ENCODE measurements at places on chromosomes 12 and 14. TPM values are rescaled to one million over a fixed set of nuclear protein-coding genes. Genes with fewer than 3 reads are reported as not detected.
A peak's percentile ranks its signal among the peaks of the same experiment; 100 is the strongest.

DNA sequence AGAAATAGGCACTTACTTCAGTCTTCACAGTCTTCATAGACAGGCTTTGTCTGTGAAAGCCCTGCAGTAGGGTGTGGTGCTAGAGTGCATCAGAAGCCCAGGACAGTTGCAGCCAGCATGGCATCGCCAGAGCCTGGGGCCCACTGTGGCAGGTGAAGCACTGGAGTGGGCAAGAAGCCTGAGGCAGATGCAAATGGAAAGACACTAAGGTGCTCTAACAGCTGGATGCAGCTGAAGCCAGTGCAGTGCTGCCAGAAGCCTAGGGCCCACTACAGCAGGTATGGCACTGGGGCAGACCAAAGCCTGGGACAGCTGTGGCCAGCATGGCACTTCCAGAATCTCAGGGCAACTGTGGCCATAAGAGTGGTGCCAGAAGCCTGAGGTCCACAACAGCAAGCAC is 358.6 kb downstream of the SYT1 start:
- no peaks in the 10 kb centered on the region for H3K4me1 ChIP-seq
- no peak for DNase-seq
- no peaks in the 10 kb centered on the region for H3K27me3 ChIP-seq
- no peak overlapping the region for H3K4me3 ChIP-seq
- H3K36me3 ChIP-seq: no peaks in the 10 kb centered on the region
- H3K27ac ChIP-seq: no peak overlapping the region

GRCh38 chr14:33904609-33905008 is 46.3 kb downstream of the EGLN3 start:
- no peak for DNase-seq
- no peak overlapping the region for H3K4me3 ChIP-seq
- no peaks in the 10 kb centered on the region for H3K4me1 ChIP-seq

DNA sequence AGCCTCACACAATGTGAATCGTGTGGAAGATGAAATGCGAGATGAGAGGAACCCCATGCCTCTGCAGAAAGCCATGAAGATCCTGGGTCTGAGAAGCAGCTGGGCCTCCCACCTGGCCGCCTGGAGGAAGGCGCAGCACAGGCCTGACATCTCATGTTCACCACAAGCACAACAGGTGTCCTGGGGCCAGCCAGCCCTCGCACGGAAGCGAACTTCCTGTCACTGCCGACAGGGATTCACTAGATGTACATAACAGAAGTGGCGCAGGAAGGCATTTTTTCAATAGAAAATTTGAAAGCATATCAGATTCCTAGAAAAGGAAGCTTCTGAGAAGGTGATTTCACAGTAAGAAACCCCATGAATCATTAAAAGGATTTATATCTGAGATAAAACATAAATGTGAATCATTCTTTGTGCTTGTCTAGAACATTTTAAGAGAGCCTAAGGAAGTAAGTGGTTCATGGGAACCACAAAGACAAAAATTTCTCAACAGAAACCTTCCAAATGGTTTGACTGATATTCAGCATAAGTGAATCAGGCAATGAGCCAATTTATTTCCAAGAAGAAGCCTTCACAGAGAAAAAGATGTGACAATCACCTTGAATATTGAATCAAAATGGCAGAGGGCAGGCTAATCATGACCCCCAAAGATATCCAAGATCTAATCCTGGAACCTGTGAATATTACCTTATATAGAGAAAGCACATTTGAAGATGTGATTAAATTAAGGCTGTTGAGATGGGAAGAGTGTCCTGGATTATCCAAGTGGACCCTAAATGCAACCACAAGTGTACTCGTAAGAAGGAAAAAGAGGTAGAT is 311.9 kb downstream of the DUSP6 start:
- peaks cover 54% of the 10 kb centered on the region for H3K4me1 ChIP-seq
- no peaks in the 10 kb centered on the region for H3K27me3 ChIP-seq
- peak; percentile 92 for DNase-seq
- H3K27ac ChIP-seq: peak overlapping the region; percentile 99
- H3K4me3 ChIP-seq: peak overlapping the region; percentile 40
- peaks cover 10% of the 10 kb centered on the region for H3K36me3 ChIP-seq

NTF3 gene
- not detected for total RNA-seq

- H3K27me3 ChIP-seq: peaks cover 30% of the 10 kb centered on the region
- peaks cover 14% of the 10 kb centered on the region for H3K4me1 ChIP-seq
- H3K4me3 ChIP-seq: no peak overlapping the region
- DNase-seq: no peak
- no peak overlapping the region for H3K27ac ChIP-seq
Measured at GRCh38 chr14:102927878-102928411, 5.5 kb downstream of the AMN start.

CACNA1C gene
- total RNA-seq: 0.11 TPM

PZP gene
- total RNA-seq: not detected

GPR132 gene
- total RNA-seq: 35.4 TPM

LRRC10 gene
- not detected for total RNA-seq

TSPAN19 gene
- total RNA-seq: not detected

DNA sequence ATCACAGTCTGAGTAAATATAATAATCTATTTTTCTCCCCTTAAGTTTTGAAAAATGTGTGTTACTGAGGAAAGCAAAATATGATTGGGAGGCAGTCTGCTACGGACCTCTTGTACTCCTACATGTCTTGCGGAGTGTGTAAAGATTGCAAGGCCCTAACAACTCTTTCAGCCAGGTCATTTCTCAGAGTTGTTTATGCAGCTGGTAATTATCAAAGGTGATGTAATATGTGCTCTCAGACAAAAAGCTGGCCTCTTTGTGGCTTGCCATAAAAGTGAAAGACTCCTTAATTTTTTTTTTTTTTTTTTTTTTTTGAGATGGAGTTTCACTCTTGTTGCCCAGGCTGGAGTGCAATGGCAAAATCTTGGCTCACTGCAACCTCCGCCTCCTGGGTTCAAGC is 40.5 kb upstream of the MON2 start:
- no peaks in the 10 kb centered on the region for H3K4me1 ChIP-seq
- H3K4me3 ChIP-seq: no peak overlapping the region

- H3K27ac ChIP-seq: no peak overlapping the region
- H3K27me3 ChIP-seq: no peaks in the 10 kb centered on the region
- no peaks in the 10 kb centered on the region for H3K36me3 ChIP-seq
- DNase-seq: no peak
- H3K4me3 ChIP-seq: no peak overlapping the region
Measured at GRCh38 chr12:105384916-105385535, 54.5 kb downstream of the C12orf75 start.

- no peaks in the 10 kb centered on the region for H3K36me3 ChIP-seq
- H3K27ac ChIP-seq: no peak overlapping the region
- no peak overlapping the region for H3K4me3 ChIP-seq
- no peak for DNase-seq
Measured at GRCh38 chr12:130398100-130398848, 60.6 kb downstream of the PIWIL1 start.

DNA sequence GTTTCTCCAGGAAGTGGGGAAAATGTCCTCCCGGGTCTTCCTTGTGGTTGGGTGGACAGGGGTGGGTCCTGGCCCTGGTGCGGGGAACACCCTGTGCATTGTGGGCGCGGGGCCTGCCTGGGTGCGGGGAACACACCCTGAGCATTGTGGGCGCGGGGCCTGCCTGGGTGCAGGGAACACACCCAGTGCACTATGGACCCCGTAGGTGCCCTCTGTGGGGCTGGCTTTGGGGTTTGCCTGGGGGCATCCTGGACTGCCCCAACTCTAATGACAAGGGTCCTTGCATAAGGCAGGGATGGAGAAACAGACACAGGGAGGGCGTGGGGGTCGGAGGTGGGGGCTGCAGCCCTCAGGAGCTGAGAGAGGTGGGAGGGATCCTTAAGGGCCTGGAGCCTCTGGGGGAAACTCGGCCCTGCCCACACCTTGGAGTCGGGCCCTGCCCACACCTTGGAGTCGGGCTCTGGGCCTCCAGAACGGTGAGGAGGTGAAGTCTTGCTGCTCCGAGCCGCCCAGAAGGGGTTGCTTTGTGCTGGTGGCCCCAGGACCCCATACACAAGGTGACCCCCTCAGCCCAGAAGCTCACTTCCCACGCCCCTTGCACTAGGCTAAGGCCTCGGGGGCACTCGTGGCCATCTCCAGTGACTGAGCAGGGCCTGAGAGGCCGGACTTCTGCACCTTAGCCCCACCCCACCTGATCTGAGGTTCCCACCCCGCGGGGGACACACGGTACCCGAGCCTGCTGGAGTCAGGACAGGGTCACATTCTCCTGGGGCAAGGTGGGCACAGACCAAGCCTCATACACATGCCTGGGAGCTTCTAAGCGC is 69.3 kb downstream of the GALNT9 start:
- no peak for DNase-seq
- no peak overlapping the region for H3K4me3 ChIP-seq
- H3K27me3 ChIP-seq: no peaks in the 10 kb centered on the region
- H3K36me3 ChIP-seq: no peaks in the 10 kb centered on the region
- no peak overlapping the region for H3K27ac ChIP-seq
- H3K4me1 ChIP-seq: no peaks in the 10 kb centered on the region

- H3K27me3 ChIP-seq: no peaks in the 10 kb centered on the region
- no peak overlapping the region for H3K4me3 ChIP-seq
- H3K36me3 ChIP-seq: no peaks in the 10 kb centered on the region
- DNase-seq: no peak
- no peak overlapping the region for H3K27ac ChIP-seq
Measured at GRCh38 chr12:71268598-71269280, 110.9 kb upstream of the TSPAN8 start.

- DNase-seq: no peak
- no peak overlapping the region for H3K27ac ChIP-seq
- no peaks in the 10 kb centered on the region for H3K4me1 ChIP-seq
- no peaks in the 10 kb centered on the region for H3K36me3 ChIP-seq
- no peaks in the 10 kb centered on the region for H3K27me3 ChIP-seq
Measured at GRCh38 chr14:105839425-105840265, 313.3 kb downstream of the TMEM121 start.

DNA sequence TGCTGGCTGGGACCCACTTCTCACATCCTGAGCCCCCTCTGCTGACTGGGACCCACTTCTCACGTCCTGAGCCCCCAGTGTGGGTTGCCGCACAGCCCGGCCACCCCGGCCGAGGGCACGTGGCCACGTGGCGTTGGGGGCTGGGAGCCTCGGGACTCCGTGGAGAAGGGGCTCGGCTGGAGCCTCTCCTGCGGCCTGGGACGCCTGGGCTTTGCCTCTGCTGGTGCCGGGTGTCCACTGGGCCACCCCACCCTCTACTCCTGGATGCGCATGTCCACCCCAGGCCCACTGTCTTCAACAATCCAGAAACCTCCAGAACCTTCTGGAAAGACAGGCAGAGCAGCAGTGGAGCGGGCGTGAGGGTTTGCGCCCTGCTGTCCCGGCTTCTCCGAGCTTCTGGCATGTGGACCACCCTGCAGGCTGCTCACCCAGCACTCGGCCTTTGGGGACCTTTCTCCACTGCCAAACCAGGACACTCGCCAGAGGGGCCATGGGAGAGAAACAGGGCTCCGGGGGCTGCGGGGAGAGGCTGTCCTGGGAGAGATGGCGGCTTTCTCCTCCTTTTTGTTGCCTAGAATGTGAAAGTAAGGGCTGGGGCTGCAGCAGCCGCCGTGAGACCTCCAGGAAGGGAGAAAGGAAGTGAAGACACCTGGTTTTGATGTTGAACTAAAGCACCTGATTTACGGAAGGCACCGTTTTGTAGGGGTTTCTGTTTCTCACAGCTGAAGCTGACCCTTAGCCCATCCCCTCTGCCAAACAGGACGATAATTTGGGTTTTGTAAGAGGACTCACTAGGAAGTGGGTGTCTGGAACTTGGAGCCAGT is 30.0 kb downstream of the NOC4L start:
- peaks cover 6% of the 10 kb centered on the region for H3K27me3 ChIP-seq
- peaks cover 17% of the 10 kb centered on the region for H3K4me1 ChIP-seq
- H3K36me3 ChIP-seq: no peaks in the 10 kb centered on the region
- DNase-seq: no peak
- H3K27ac ChIP-seq: no peak overlapping the region

- H3K36me3 ChIP-seq: peaks cover 13% of the 10 kb centered on the region
- peak overlapping the region; percentile 99 for H3K27ac ChIP-seq
- peak overlapping the region; percentile 6 for H3K4me3 ChIP-seq
Measured at GRCh38 chr12:111056618-111057521, 136.5 kb upstream of the MYL2 start.

DNA sequence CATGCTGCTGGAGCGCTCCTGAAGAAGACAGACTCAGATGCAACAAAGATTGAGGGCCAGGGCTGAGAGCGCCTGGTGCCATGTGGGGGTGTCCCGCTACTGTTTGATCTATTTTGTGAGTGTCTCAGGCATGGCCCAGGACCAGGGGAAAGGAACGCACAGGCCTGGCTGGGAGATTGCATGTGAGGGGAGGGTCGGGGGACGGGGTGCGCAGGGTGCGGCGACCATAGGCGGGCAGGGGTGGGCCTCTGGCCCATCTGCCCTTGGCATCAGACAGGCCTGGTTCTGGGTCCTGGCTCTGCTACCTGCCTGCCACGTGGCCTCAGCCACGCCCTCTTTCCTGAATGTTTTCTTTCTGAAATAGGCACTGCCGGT is 47.5 kb downstream of the BEGAIN start:
- H3K27me3 ChIP-seq: no peaks in the 10 kb centered on the region
- no peak overlapping the region for H3K4me3 ChIP-seq

GRCh38 chr14:86430853-86431252 is 900.9 kb downstream of the FLRT2 start:
- no peak overlapping the region for H3K27ac ChIP-seq
- DNase-seq: no peak
- no peaks in the 10 kb centered on the region for H3K4me1 ChIP-seq
- no peaks in the 10 kb centered on the region for H3K27me3 ChIP-seq
- no peak overlapping the region for H3K4me3 ChIP-seq
- no peaks in the 10 kb centered on the region for H3K36me3 ChIP-seq

DNA sequence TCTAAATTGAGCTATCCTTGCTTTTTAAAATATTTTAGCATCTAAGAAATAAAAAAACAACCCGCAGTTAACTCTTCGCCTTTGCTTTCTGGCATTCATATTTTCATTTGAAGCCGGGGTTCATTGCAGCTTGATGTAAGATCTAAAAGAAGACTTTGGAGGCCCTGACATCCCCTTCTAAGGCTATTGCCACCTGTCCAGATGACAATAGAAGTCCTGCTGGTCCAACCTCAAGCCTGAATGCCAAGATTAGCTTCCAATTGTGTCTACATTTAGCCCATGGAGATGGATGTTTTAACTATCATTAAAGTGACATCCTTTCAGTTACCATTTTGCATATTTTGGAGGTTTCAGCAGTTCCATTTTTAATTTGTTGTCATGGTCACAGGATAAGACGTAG is 51.6 kb upstream of the ATP2A2 start:
- H3K4me1 ChIP-seq: no peaks in the 10 kb centered on the region
- no peaks in the 10 kb centered on the region for H3K27me3 ChIP-seq
- H3K4me3 ChIP-seq: no peak overlapping the region
- no peaks in the 10 kb centered on the region for H3K36me3 ChIP-seq

- H3K27me3 ChIP-seq: peaks cover 25% of the 10 kb centered on the region
- H3K4me1 ChIP-seq: peaks cover 16% of the 10 kb centered on the region
- H3K4me3 ChIP-seq: no peak overlapping the region
- DNase-seq: peak; percentile 52
- H3K27ac ChIP-seq: no peak overlapping the region
Measured at GRCh38 chr14:30855345-30856037, 18.9 kb upstream of the COCH start.

CABP1 gene
- 0.73 TPM for total RNA-seq

GTF2H3 gene
- total RNA-seq: 60.4 TPM

- H3K4me1 ChIP-seq: no peaks in the 10 kb centered on the region
- no peak overlapping the region for H3K27ac ChIP-seq
- peaks cover 3% of the 10 kb centered on the region for H3K27me3 ChIP-seq
- H3K36me3 ChIP-seq: no peaks in the 10 kb centered on the region
- no peak for DNase-seq
Measured at GRCh38 chr12:1842183-1842904, 22.0 kb downstream of the LRTM2 start.

GLS2 gene
- total RNA-seq: 8.7 TPM

All from activated CD4-positive, alpha-beta T cell treated with anti-CD3 and anti-CD28 coated beads for 36 hours (primary cell).